Fibroblast of skin of right quadriceps (primary cell): ENCODE measurements at places on chromosomes 6 and 20.

GRCh38 chr20:61539706-61540360, 287.8 kb downstream of the CDH4 start:
- DNase-seq = no peak

DNA sequence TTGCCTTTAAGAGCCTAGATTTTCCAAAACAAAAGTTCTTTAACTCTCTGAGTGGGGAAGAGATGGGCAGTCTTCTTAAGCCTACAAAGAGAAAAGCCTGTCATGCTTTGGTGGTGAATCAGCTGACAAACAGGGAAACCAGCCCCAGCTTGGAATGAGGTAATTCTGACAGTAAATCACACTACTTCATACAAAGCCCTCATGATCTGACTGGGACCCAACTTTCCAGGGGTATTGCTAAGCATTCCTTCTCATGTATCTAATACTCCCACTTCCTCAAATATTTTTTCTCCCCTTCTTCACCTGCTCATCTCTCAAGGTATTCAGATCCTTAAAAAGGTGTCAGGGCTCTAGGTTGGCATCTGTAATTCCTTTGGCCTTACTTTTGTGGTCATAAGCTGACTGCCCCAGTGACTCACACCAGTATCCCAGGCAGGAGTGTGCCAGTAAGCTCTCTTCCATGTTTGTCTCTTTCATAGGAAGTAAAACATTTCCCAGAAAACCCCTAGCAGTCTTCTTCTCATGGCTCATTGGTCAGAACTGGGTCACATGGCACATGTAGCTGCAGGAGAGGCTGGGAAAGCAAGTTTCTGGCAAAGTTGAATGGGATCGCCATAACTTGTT, 15.0 kb upstream of the TBC1D22B start:
- DNase-seq = peak; percentile 99

GRCh38 chr6:19898141-19898740, 61.1 kb downstream of the ID4 start:
- no peak for DNase-seq

DNA sequence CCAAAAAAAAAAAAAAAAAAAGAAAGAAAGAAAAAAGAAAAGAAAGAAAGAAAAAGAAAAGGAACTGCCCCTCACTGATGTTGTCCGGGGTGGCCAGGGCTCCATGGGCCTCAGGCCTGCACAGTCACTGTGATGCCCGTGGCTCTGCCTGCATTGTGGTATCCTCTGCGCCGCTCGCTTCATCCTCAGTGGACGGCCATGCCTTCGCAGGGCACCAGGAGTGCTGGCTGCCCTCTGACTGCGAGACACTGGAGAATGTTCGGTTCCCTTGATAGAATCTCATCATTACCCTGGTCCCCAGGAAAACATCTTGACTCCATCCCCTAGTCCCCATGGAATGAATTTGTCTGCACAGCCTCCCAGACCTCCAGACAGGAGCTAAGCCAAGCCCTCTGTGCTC, 61.7 kb downstream of the TMEM242 start:
- DNase-seq = no peak

- DNase-seq = peak; percentile 47
Measured at GRCh38 chr20:23179766-23180403, 93.8 kb upstream of the CD93 start.

DNA sequence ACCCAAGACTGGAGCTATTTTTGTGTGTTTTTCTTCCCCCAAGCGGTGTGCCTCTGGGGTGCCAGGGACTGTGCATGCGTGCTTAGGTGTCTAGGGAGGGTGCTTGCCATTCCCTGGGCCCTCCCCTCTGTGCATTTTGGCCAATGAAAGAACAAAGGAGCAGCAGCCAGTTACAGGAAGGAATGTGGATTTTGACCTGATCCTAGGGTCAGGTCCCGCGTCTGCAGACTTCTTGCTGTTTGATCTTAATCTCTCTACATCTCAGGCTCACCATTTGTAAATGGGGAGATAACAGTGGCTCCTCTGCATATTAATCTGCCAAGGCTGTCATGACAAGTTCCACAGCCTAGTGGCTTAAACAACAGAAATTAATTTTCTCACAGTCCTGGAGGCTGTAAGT, 699.1 kb downstream of the QKI start:
- no peak for DNase-seq

GRCh38 chr6:83341765-83342164, 89.1 kb downstream of the ME1 start:
- no peak for DNase-seq

GRCh38 chr6:8941577-8941976, 506.2 kb upstream of the SLC35B3 start:
- DNase-seq = no peak

- no peak for DNase-seq
Measured at GRCh38 chr6:45493761-45494160, 116.0 kb upstream of the SUPT3H start.

- DNase-seq = peak; percentile 23
Measured at GRCh38 chr20:23889775-23890187, 10.2 kb upstream of the CST5 start.

- DNase-seq = peak; percentile 63
Measured at GRCh38 chr6:49531774-49532569, 18.5 kb upstream of the C6orf141 start.

DNA sequence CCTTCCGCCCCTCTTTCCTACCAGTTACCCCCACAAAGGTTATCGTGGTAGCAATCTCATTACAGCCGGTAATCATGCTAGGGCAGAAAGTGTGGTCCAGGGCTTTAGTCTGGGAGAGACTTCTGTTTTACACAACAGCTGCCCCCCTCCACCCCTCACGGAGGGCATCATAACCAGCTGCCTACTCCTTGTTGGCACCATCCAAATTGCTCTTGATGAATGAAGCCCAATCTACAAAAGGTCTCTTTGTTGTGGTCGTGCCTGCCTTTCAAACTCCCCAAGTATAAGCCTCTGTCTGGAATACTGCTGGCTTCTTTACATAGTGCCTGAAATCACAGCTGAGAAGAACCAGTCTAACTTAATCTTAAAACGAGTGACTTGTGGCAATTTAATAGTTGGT, 157.9 kb downstream of the INSM1 start:
- no peak for DNase-seq

DNA sequence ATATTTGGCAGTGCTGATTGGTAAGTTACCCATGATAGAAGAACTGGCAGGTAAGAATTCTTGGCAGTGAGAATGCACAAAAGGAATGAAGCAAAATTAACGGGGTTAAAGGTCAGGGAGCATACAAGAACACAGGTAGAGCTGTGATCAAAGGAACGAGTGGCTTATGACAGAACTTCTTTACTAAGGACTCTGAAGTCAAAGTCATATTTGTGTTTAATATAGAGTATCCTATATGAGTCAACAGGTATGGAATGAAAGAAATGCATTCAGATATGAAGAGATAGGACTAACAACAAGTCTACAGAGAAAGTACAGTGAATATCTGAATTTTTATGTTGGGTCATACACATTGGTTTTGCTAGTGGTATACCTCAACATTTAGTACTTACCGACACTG, 209.0 kb upstream of the CITED2 start:
- DNase-seq = peak; percentile 61

GRCh38 chr6:138250513-138251247, 32.4 kb upstream of the PBOV1 start:
- DNase-seq = peak; percentile 78

GRCh38 chr20:54294094-54294493, 86.2 kb downstream of the PFDN4 start:
- DNase-seq = no peak

- no peak for DNase-seq
Measured at GRCh38 chr20:5834436-5835005, 84.3 kb downstream of the SHLD1 start.

DNA sequence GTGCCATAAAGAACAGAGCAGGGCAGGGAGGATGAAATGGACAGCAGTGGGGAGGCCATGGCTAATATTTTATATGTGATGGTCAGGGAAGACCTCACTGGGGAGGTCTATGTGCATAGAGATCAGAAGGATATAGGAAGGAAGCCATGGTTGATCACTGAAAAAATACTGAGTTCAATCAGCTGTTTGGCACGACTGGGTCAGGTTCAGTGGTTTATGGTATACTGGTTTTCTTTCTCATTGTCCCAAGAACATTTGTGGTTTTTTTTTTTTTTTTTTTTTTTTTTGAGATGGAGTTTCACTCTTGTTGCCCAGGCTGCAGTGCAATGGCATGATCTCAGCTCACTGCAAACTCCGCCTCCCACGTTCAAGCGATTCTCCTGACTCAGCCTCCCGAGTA, 78.3 kb upstream of the TIAM2 start:
- DNase-seq = no peak
